ENCODE measurements at places on chromosomes 7 and 10. TPM values are rescaled to one million over a fixed set of nuclear protein-coding genes. Genes with fewer than 3 reads are reported as not detected.

DNA sequence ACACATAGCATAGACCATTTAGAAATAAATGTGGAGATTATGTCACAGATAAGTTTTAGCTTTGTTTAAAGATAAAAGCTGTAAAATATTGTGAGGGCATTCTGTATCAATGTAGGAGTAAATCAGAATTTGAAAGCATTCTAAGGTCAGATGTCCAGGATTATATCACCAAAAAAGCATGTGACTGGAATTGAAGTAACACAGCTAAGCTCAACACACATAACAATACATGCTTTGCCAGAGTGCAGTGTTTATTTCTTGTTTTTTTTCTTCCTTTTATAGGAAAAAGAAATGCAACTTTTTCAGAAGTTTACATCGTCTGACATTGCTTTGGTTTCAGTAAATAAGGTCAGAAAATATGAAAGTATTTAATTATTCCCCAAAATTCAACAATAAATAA is 183.4 kb downstream of the HTR7 start:
- DNase-seq = no peak

- no peak for DNase-seq
Measured at GRCh38 chr7:133828906-133829305, 298.2 kb upstream of the LRGUK start.

- no peak for DNase-seq
Measured at GRCh38 chr7:72444026-72444776, 32.1 kb upstream of the CALN1 start.

- DNase-seq = no peak
Measured at GRCh38 chr7:23658831-23659427, 21.1 kb upstream of the FAM221A start.

GRCh38 chr7:150389532-150389816 is 10.3 kb downstream of the ZNF775 start:
- DNase-seq = peak; percentile 5

- no peak for DNase-seq
Measured at GRCh38 chr10:89535171-89536012, at the start of gene SLC16A12. SLC16A12 (minus strand) TSS chr10:89535594; CDS start chr10:89462578, 73,016 bp downstream.

DNA sequence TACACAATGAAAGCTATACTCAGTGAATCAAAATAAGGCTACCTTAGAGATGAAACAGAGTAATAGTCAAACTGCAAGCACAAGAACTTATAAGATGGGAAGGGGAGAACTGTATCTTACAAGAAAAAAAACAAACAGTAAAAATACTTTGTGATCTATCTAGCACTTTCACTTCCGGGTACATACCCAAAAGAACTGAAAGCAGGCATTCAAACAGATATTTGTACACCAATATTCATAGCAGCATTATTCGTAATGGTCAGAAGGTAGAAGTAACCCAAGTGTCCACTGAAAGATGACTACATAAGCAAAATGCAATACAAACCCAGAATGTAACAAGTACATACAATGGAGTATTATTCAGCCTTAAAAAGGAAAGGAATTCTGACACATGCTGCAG is 18.0 kb downstream of the FAM204A start:
- DNase-seq = no peak

GRCh38 chr7:2029936-2030335 is 202.8 kb downstream of the MAD1L1 start:
- DNase-seq = peak; percentile 12

Gene FAM25C
- total RNA-seq = not detected

- peak; percentile 73 for DNase-seq
Measured at GRCh38 chr10:77926566-77927401, at the start of gene DLG5. DLG5 (minus strand) TSS chr10:77926755; CDS start chr10:77926520, 235 bp downstream.

GRCh38 chr7:148863324-148863723 is 20.8 kb downstream of the EZH2 start:
- no peak for DNase-seq

Gene HMX2
- total RNA-seq = not detected

Gene GIMAP8
- total RNA-seq = 13.7 TPM

- DNase-seq = no peak
Measured at GRCh38 chr7:31850601-31851000, 163.6 kb downstream of the PPP1R17 start.

All from natural killer cell treated with Interleukin-12 subunit alpha and Interleukin-12 subunit beta and Interleukin-15 and Interleukin-18, amount 100 ng/mL, for 72 hours (primary cell).